ENCODE measurements at places on chromosomes 2 and 18.

DNA sequence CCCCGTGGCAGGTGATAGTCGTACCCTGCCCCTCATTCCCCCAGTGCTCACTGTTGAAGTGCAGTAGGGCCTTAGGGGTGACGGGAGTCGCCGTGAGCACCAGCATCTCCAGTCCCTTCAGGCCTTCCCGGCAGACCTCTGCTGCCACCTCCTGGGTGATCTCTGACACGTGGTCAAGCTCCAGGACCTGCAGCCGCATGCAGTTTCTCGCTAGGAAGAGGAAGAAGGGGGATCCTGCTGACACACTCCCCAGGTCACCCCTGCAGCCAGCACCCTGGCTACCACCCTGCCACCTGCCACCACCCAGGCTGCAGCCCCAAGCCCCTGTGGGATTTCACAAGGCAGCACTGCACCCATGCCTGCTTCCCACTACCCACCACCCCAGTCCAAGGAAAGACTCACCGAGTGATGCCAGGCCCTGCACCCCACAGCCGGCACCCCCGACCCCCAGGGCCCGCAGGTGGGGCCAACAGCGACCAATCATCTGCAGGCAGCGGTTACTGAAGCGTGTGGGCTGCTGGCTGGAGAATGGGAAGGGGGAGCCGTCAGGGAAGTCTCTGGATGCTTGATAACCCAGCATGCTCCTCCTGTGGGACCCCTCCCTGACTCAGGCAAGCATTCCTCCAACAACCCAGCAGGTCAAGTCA, 23.8 kb downstream of the FBXO41 start:
- peak; percentile 55 for DNase-seq

DNA sequence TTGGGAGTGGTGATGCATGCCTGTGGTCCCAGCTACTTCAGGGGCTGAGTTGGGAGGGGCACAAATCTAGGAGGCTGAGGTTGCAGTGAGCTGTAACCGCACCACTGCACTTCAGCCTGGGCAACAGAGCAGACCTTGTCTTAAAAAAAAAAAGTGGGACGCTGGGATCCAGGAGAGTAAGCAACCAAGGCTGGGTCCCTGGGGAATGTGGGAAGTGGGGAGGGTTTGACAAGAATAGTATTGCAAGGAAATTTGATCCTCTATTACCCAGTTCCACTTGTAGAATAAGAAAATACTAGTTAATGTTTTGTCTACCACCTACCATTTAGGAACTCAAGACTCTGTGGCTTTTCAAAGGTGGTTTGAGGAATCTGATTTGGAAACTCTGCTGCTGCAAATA, 21.1 kb upstream of the DYTN start:
- DNase-seq = no peak

GRCh38 chr18:53677480-53677879, 547.0 kb downstream of the MBD2 start:
- no peak for DNase-seq

GRCh38 chr2:216499641-216500218, 1.1 kb downstream of the RPL37A start:
- no peak for DNase-seq

DNA sequence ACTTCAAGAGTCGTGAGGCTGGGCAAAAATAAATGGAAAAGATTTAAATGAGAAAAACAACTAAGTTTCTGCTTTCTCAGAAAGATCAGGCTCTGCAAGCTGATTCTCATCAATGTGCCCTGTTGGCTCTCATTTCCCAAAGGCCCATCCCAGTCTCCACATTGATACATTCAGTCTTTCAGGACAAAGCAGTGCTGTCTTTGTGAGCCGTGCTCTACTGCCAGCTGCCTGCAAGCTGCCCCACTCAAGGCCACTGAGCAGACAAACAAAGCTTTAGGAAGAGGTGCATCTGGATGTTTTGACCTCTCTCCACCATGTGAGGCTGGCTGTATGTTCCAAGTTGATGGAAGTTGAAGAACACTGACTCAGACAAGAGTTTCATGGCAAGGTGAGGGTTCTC, 48.8 kb downstream of the FSHR start:
- no peak for DNase-seq

- DNase-seq = no peak
Measured at GRCh38 chr18:75538727-75539126, 111.2 kb upstream of the SMIM21 start.

- no peak for DNase-seq
Measured at GRCh38 chr2:240207661-240208060, 67.2 kb upstream of the OTOS start.

GRCh38 chr18:24397131-24397693, 412 bp downstream of the OSBPL1A start:
- peak; percentile 95 for DNase-seq

DNA sequence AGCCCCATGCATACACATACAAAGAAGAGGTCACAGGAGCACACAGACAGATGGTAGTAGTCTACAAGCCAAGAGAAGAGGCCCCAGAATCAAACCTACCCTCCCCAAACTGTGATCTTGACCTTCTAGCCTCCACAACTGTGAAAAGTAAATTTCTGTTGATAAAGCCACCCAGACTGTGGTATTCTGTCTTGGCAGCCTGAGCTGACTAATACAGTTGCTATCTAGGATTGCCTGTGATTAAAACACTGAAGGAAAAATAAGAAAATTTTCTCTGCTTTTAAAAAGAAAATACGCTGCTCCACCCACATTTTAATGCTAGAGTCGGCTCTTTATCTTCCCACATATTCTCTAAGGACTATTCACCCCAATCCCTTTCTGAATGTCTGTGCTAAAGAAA, 143.7 kb upstream of the TMEM200C start:
- no peak for DNase-seq

GRCh38 chr18:58661423-58661822, 9.8 kb upstream of the MALT1 start:
- no peak for DNase-seq

DNA sequence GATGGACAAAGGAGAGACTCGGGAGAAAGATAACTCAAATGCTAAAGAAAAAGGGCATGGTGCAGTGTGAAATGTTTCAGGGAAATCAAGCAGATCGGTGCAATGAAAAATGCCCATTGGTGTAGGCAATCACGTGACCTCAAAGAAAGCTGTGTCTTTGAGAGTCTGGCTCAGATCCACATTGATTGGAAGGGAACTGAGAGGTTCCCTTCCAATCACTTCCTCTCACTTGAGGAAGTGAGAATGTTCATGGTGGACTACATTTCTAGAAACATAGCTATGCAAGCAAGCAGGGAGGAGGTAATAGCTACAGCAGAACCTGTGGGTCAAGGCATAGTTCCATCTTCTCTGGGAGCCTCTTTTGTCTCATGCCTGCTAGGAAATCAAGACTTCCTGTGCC, 187.4 kb downstream of the LPIN1 start:
- no peak for DNase-seq

DNA sequence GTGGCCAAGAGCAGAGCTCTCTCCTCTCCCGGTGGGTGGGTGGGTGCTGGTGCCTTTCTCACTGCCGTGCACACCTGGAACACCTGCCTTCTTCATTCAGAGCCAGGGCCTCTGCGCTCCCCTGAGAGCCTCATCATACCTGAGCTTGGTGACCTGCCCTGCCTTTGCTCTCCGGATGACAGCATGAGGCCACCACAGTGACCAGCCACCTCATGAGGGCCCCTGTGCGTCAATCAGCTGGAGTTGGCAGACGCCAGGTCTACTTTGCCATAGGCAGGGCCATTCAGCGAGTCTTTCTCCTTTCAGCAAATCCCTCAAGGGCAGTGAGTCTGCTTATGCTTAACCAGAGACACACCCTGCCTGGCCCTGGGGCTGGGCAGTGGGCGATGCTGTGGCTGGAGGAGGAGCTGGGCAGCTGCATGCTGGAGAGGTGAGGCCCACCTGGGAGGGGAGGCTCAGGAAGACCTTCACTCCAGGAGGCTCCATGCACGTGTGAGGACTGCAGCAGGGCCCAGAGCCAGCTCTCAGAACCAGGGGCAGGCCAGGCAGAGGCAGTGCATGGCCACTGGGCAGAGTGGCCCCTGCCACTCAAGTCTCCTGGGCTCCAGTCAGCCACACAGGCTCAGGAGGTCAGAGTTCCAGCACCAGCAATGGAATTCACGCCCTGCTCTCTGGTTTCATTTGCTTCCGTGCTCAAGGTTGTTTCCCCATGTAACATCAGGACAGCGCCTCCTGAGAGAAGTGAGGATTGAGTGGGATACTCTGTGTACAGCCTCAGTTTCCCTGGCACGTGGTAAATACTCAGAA, 417.5 kb upstream of the MYT1L start:
- DNase-seq = no peak

DNA sequence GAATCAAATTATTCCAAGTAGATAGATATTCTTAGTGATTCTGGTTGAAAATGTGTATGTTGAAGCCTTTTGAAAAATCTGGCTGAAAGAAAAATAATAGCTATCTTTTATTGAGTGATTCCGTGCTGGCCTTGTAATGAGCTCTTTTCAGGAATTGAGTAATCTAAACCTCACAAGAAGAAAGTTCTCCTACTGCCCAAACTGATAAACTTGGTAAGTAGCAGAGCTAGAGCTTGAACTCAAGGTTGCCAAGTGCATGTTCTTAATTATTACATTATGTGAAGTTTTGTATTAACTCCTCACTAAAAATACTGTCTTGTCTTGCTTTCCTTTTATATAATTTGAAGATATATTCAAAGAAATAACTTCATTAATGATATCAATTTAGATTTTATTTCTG, 1.6 kb upstream of the PPP1R1C start:
- DNase-seq = no peak

Data from HAP-1 (cell line).